ENCODE measurements at places on chromosomes 7 and 10. TPM values are rescaled to one million over a fixed set of nuclear protein-coding genes. Genes with fewer than 3 reads are reported as not detected.

Gene IGF2BP3
- total RNA-seq = not detected

Gene PRSS37
- total RNA-seq = not detected

DNA sequence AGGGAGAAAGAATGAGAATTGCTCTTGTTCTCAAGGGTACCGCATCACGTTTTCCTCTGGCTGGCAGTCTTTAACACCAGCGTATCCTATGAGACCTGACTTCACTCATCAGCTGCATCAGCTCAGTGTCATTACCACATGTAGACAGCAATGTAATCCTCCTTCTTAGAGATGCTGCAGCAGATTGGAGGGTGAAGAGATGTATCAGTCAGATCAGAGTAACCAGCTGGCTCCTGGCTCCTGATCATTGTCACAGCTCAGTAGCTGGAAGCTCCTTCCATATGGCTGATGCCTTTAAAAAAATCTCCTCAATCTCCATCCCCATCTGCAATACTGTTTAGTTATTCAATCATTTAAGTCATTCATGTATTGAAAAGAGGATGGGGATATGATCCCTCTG, 39.7 kb upstream of the EPHB6 start:
- DNase-seq = no peak

GRCh38 chr7:132380059-132380458, 196.2 kb downstream of the PLXNA4 start:
- peak; percentile 40 for DNase-seq

Data from heart left ventricle (tissue), 16 donors.